ENCODE measurements at places on chromosomes 3 and 15. TPM values are rescaled to one million over a fixed set of nuclear protein-coding genes. Genes with fewer than 3 reads are reported as not detected.

The GP5 gene
- total RNA-seq = not detected

The TMCO5A gene
- not detected for total RNA-seq

The TMEM45A gene
- total RNA-seq = 0.87 TPM

The MAP1A gene
- 1.7 TPM for total RNA-seq

The FBXL2 gene
- total RNA-seq = 5.9 TPM

The TM6SF1 gene
- not detected for total RNA-seq

The KCNH8 gene
- not detected for total RNA-seq

The CPN2 gene
- not detected for total RNA-seq

The GABRR3 gene
- total RNA-seq = not detected

The FAM174B gene
- 0.37 TPM for total RNA-seq

The GPR176 gene
- 58.1 TPM for total RNA-seq

The CALML4 gene
- total RNA-seq = 1.6 TPM

The PIK3CB gene
- total RNA-seq = 12.1 TPM

The SAMMSON gene
- 0.43 TPM for total RNA-seq

The TRH gene
- not detected for total RNA-seq

The KLHL40 gene
- not detected for total RNA-seq

The COL6A5 gene
- 0.17 TPM for total RNA-seq

The GOLGA8N gene
- 0.80 TPM for total RNA-seq

The RPL32 gene
- total RNA-seq = 2,698 TPM

The IL17RE gene
- total RNA-seq = 0.66 TPM

The MED12L gene
- 2.0 TPM for total RNA-seq

The ADAMTS7 gene
- 0.23 TPM for total RNA-seq

The STARD5 gene
- total RNA-seq = 2.2 TPM

The CEMIP gene
- 1.7 TPM for total RNA-seq

The BCHE gene
- total RNA-seq = 0.03 TPM

The ANKUB1 gene
- not detected for total RNA-seq

The TBC1D5 gene
- total RNA-seq = 42.2 TPM

The GOLGA6A gene
- not detected for total RNA-seq

The GOLGA6C gene
- total RNA-seq = not detected

The IQCH gene
- total RNA-seq = 3.5 TPM

The ALDH1L1 gene
- total RNA-seq = 12.9 TPM

The ANKRD34C gene
- total RNA-seq = 0.29 TPM

The LSMEM2 gene
- total RNA-seq = not detected

The CNTN6 gene
- total RNA-seq = not detected

The DOCK3 gene
- total RNA-seq = 1.4 TPM

The NPAP1 gene
- not detected for total RNA-seq

The ECE2 gene
- total RNA-seq = not detected

The P4HTM gene
- 8.4 TPM for total RNA-seq

The ADAMTSL3 gene
- 0.03 TPM for total RNA-seq

The C3orf22 gene
- total RNA-seq = not detected

The SEMA6D gene
- total RNA-seq = 0.35 TPM

The GOLGA8J gene
- not detected for total RNA-seq

The SPINT1 gene
- total RNA-seq = 0.63 TPM

The P2RY13 gene
- not detected for total RNA-seq

The SLC27A2 gene
- total RNA-seq = not detected

The IQGAP1 gene
- 148 TPM for total RNA-seq
